ENCODE measurements at places on chromosomes 7 and 10.

DNA sequence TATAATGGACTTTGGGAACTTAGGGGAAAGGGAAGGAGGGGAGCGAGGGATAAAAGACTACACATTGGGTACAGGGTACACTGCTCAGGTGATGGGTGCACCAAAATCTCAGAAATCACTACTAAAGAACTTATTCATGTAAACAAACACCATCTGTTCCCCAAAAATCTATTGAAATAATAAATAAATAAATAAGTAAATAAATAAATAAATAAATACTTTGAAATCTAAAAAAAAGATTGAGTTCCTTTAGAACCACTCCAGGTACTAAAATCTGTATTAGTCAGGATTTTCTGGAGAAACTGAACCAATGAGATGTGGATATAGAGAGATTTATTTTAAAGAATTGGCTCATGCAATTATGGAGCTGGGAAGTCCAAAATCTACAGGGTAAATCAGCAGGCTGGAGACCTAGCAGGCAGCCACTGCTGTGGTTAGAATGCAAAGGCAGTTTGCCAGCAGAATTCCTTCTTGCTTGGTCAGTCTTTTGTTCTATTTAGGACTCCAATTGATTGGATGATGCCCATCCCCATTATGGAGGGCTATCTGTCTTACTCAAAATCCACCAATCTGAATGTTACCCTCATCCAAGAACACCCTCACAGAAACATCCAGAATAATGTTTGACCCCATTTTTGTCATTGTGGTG lies 8.9 kb downstream of the IGFBP1 start:
- DNase-seq: no peak

DNA sequence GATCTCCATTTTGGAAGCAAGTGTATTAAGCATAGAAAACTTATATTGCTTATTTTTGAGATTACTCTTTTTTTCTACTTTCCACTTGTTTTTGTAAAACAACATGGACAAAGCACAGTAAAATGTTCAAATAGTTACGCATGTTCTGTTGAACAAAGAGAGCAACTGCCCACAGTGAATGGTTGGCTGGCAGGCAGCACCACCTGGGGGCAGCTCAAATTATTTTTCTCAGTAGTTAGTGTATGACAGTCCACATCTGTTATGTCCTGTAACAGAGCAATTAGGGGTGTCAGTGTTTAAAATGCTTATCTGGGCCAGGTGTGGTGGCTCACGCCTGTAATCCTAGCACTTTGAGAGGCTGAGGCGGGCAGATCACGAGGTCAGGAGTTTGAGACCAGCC lies 46.1 kb upstream of the CACUL1 start:
- no peak for DNase-seq

- DNase-seq: no peak
Observed at GRCh38 chr7:5869691-5870090, 10.9 kb upstream of the OCM start.

- no peak for DNase-seq
Observed at GRCh38 chr7:101754424-101755159, 62.8 kb upstream of the CUX1 start.

GRCh38 chr7:93092757-93093370 lies 24.9 kb downstream of the SAMD9 start:
- no peak for DNase-seq

- no peak for DNase-seq
Observed at GRCh38 chr7:73520673-73521635, 1.1 kb downstream of the BAZ1B start.

DNA sequence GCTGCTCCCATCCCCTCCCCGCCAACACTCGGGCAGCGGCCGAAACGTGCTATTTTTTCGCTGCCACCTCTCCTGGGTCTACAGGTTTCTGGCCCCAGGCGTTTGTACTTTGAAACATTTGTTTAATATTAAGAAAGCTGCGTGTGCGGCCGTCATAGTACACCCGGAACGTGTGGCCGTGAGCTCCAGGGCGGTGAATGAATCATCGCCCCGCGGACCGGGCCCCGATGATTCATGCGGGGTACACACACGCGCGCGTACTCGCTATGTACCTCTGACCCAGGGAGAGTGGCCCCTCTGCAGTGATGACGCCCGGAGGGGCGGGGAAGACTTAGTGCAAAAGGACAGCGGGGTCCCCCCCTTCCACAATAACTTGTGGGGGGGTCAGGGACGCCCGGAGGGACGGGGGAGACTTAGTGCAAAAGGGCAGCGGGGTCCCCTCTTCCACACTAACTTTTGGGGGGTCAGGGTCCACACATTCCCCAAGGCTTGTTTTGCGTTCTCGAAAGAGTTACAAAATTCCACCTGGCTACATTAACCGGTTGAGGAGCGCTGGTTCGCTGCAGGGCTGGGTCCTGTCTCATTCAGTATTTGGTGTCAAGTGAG lies 56.5 kb upstream of the PCGF5 start:
- peak; percentile 73 for DNase-seq

GRCh38 chr10:13978533-13979115 lies 352.1 kb downstream of the FRMD4A start:
- DNase-seq: no peak

DNA sequence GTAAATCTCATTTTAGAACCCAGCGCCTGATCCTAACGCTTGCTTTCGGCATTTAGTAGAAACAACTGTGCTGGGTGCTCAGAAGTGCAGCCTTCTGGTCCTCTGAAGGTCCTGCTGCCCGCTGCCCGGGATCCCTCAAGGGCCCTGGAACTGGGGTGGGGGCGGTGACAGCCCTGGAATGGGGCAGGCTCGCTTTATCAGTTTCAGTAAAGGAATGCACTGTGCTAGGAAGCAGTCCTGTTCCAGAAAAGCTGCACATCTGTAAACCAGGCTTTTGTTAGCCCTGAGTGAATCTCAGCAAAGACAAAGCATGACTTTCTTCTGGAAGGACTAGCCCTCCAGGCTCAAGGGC lies 254.6 kb downstream of the TNS3 start:
- DNase-seq: no peak

DNA sequence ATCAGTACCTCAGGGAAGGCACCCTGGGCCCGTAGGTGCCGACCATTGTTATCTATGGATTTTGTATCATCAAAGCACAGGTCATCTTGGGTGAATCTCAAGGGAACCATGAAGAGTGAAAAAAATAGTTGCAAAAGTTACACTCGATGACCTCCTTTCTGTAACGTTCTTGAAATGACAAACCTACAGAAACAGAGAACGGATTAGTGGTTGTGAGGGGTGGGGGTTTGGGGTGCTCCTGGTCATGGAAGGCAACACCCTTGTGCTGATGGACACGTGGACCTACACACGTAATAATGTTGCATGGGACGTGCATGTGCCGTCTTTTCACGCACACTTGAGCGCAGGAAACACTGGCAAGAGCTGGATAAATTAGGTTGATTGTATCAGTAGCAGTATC lies 655.9 kb downstream of the SDK1 start:
- no peak for DNase-seq

- DNase-seq: no peak
Observed at GRCh38 chr7:108007261-108007660, 4.3 kb upstream of the LAMB1 start.

GRCh38 chr10:20726381-20726780 lies 170.7 kb downstream of the NEBL start:
- no peak for DNase-seq

- peak; percentile 11 for DNase-seq
Observed at GRCh38 chr10:68955355-68955831, 577 bp upstream of the DDX21 start.

GRCh38 chr7:73615886-73616285 lies 8.4 kb downstream of the MLXIPL start:
- DNase-seq: no peak

DNA sequence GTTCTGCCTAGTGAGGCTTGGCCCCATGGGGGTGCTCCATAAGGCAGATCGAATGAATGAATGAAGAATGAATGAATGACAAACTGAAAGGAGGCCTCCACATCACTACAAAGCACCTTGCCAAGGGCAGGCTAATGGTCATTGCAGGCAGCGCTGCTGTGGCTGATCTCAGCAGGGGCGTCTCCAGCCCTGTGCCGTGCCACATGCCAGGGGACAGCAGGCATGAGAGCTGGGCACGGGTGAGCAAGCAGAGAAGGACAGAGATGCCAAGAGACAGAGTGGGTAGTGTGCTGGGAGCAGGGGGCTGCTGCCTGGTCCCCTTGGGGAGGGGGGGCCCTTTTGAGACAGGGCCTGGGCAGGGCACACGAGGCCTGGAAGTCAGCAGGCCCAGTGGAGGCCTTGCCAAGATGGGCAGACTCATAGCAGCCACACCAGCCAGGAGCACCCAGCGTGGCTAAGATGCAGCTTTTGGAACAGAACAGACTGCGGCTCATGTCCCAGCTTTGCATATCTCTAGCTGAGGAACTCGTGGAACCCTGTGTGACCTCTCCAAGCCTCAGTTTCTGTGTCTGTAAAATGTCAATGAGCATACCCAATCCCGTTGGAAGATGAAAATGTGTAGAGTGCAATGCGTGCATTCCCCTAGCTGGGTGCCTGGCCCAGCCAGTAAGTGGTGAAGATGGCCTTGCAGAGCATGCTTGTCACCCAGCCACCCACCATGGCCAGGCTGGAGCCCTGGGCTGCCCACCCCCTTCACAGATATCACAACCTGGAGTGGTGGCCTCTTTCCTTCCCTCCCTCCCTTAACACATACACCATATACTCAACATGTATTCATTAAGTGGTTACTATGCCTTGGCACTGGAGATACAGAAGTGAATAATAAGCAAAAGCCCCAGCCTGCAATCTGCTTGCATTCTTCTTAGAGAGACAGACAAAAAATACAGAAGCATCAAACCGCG lies 61.1 kb upstream of the LRRC18 start:
- DNase-seq: no peak

DNA sequence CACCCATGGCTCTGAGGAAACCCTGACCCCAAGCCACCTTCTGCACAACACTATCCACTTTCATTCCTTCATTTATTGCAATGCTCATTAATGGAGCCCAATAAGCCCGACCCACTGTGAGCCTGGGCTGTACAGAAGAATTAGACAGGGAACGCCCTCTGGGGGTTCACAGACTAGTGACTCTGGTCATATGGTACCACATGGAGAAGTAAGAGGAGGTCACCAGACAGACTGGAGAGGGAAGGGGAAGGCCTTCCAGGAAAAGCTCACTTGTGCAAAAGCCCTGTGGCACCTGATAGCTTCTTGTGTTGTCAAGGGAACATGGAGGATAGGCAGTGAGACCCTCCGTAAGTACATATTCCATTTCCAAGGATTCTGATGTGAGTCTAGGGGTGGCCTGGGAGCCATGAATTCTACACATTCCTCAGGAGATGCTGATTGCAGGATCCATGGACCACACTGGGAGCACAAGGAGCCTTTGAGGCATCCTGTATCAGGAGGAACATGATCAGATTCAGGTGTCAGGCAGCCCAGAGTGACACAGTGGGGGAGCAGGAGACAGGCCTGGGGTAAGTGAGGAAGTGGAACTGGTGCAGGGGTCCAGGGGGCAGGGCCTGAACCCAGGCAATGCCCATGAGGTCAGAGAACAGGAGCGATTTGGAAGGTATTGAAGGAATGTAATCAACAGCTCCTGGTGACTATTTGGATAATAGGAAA lies 19.9 kb downstream of the TMEM72 start:
- DNase-seq: no peak

- no peak for DNase-seq
Observed at GRCh38 chr10:6045314-6045848, 16.8 kb downstream of the IL2RA start.

DNA sequence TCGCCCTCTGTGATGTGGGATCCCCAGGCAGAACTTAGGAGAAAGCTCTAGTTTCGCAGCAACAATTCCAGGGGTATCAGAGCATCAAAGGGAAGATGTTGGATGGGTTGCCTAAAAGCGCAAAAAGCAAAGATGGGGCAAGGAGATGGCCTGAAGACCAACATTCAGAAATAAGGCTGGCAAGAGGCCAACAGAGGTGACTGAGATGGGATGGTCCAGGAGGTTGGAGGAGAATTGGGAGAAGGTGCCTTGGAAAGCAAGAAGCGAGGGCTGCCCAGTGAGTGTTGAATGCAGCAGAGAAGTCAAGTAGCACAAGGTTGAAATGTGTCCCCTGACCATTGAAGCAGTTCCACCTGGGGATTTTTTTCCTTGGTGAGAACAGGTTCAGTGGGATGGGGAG lies 38.4 kb upstream of the TMEM273 start:
- no peak for DNase-seq

- no peak for DNase-seq
Observed at GRCh38 chr7:111667488-111667887, 105.2 kb upstream of the IMMP2L start.

DNA sequence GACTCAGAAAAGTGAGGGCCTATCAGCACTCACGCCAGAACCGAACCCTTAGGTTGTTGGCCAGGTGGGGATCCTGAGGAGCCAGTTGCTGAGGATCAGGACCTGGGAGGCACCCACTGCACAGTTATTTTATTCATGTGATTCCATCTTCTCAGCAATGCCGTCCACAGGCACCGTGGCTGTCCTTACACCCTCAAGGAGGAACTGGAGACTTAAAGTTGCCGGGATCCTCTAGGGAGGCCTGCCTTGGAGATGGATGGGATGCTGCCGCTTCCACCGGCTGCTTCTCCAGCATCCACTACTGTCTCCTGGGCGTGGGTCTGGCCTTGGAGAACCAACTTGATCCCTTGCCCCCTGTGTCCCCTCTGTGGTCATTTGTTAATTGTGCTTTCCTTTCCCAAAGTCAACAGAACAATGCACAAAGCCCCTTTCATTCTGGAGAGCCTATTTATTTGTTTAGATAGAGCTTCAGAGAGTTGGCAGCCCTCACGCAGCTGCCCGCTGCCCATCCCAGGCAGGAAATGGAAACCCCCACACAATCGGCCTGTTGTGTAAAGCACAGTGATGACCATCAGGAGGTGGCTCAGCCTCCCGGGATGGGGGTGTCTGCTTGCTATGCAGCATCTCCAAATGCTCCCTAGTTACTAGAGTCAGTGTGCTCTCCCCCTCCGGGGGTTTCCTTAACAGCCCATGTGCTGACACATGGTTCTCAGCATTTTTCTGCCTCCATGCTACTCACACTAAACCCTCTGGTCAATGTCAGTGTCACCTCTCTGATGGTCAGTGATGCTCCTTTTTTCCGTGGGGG lies 52.9 kb upstream of the IGFBP3 start:
- DNase-seq: no peak

- no peak for DNase-seq
Observed at GRCh38 chr10:62978482-62978881, 154.6 kb upstream of the NRBF2 start.

GRCh38 chr10:128475686-128476367 lies 349.6 kb upstream of the MKI67 start:
- no peak for DNase-seq

- DNase-seq: no peak
Observed at GRCh38 chr10:12974078-12974477, 27.4 kb downstream of the CCDC3 start.

- DNase-seq: no peak
Observed at GRCh38 chr7:148962440-148962822, 65.9 kb downstream of the PDIA4 start.

GRCh38 chr7:96052860-96053470 lies 268.9 kb downstream of the SLC25A13 start:
- no peak for DNase-seq

Measured in stimulated activated CD4-positive, alpha-beta T cell treated with anti-CD3 and anti-CD28 coated beads, Interleukin-4, amount 100 ng/mL, for 48 hours (primary cell).